ENCODE measurements at places on chromosomes 13 and 19.

DNA sequence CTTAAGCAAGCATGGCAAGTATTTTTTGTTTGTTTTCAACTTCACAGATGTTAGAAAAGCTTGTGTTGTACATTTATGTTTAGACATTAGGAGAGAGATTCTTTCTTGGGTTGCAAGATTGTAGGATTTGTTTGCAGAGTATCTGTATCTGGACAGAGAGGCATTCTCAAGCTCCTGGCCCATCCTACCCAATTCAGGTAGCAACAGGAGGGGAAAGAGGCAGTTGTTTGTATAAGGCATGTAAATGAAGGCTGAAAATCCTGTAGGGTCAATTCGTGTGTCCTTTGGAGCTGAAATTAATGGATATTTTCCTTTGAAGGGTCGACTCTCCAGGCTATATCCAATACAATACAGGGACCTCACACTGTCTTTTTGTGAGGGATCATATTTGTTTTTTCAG lies 147.3 kb downstream of the KCNRG start:
- DNase-seq: no peak

DNA sequence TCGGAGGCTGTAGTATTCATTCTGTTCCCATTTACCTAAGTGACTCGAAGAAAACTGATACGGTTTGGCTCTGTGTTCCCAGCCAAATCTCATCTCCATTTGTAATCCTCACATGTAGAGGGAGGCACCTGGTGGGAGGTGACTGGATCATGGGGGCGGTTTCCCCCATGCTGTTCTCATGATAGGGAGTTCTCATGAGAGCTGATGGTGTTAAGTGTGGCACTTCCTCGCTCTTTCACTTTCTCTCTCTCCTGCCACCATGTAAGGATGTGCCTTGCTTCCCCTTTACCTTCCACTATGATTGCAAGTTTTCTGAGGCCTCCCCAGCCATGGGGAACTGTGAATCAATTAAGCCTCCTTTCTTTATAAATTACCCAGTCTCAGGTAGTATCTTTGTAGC lies 23.5 kb downstream of the SLAIN1 start:
- no peak for DNase-seq

- peak; percentile 67 for DNase-seq
Measured at GRCh38 chr19:57803594-57804325, 11.0 kb downstream of the ZNF552 start.

- no peak for DNase-seq
Measured at GRCh38 chr19:48192750-48193149, 22.3 kb downstream of the ZSWIM9 start.

DNA sequence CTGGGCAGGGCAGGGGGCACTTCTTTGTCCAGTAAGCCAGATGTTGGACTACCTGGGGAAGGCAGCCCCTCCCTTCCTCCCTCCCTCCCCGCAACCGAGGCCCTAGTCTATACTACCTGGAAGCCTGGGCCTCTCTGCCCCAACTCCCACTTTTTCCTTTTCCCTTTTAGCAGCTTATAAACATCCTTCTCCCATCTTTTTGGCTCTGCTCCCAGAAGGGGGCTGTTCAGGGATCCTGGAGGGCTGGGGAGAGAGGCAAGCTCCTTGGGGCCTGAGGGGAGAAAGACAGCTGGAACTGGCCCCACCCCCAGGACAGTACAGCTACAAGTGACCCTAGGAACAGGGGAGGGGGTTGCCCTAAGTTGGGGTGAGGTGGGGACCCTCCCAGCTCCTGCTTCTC lies 44.9 kb downstream of the LYL1 start:
- DNase-seq: no peak

- DNase-seq: no peak
Measured at GRCh38 chr19:39516270-39516669, 1.3 kb downstream of the SELENOV start.

DNA sequence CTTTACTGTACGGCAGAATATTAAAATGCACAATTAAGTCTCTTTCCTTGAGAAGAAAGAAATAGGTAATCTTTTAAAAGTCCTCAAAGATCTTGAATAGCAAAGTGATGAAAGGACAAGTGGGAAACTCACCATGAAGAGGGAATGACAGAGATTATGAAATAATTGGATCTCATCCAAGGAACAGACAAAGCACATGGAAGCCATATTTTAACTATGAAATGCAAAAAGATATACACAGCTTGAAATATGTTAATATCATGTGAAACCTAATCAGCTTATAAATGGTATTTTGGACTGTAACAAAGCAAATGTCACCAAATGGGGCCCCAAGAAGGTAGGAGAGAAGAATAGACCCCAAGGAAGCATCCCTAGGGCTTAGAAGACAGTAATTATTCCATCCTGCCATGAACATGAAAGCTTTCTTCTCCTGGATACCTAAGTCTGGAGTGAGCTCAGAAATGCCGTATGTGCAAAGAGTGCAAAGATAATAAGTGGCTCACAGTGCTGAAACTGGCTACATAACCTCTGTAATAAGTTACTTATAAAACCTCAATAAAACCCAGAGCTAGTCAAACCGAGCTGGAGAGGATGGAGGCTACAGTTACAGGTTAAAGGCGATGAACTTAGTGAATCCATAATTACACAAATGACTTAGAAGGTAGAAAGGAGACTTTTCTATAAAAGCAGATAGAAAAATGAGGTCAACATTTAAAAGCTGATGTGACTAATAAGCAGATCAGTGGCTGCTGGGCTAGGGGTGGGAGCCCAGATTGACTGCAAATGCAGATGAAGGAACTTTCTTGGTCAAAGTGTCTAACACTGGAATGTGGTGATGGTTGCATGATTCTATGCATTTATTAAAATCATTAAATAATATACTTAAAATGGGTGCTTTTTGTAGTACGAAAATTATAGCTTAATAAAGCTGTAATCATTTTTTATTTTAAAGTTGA lies 34.4 kb downstream of the DCLK1 start:
- DNase-seq: no peak

- DNase-seq: no peak
Measured at GRCh38 chr19:16014923-16015804, 61.1 kb upstream of the TPM4 start.

DNA sequence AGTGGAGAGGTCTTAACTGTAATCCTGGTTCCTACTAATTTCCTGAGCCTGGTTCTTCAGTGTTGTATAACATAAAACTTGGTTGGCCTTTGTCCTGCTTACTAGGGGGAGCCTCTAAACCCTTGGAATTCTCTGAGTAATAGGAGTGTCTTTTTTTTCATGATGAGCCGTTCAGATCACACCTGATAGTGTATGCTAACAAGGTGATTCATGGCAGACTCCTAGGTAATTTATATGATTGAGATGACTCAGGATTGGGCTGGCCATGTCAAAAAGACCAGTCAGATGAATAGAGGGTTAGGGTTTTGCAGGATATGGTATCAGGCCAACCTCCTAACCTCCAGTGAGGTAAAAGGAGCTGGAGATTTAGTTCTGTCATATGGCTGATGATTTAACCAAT lies 135.8 kb upstream of the KLF12 start:
- DNase-seq: no peak

DNA sequence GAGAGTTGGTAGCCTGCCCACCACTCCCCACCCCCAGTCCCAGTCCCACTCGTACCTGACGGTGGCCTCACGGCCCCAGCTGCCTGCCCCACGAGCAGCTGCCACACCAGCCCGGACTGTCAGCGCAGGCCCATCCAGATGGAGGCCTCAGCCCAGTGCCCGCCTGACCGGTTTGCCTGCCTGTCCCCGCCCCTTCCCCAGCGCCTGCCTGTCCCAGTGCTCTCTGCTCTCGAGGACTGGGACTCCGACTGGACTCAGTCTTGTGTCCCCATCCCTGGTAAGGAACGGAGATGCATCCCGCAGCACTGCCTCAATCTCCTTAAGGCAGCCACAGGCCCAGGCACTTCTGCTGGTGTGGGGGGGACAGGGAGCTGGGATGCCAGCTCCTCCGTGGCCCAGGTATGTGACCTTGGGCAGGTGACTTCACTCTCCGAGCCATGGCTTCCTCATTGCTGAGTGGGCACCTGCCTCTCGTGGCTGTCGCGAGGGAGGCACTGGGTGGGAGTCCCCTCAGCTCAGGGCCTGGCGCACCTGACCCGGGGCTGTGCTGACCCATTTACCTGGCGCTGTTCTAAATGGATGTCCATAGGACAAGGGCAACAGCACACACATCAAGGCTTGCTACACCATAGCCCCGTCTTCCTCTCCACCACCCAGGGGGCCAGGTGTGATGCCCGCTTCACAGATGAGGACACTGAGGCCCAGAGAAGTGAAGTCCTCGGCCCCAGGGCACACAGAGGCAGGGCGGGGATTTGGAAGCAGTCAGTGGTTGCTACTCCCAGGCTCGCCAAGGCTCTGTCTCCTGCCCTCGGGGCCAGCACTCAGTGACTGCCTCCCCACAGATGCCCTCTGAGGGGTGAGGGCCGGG lies at the start of gene NKPD1:
TSS of gene NKPD1 (minus strand) at position 113 of the 868 bp plus-strand sequence. CDS start 832 bp downstream, outside the sequence.
- DNase-seq: no peak

DNA sequence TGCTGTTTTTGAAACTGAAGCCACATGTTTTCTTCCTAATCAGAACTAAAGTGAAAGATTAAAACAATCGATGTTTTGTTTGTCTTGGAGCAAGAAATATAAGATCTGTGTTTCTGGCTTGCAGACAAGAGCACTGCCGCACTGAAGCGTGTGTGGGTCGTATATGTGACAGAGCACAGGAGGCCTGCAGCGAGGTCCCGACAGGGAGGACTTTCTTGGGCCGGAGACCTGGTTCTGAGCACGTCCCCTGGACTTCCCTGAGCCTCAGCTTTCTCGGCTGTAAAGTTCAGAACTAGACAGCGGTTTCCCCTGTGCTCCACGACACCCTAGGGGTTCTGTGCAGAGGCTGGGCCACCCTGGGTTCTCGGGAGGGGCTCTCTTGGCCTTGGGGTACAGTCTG lies 60.5 kb downstream of the GADD45B start:
- no peak for DNase-seq

- DNase-seq: no peak
Measured at GRCh38 chr13:40776681-40777165, 5.7 kb upstream of the MRPS31 start.

All from AG20443 (cell line).